Fibroblast of lung (primary cell): ENCODE measurements at places on chromosomes 5 and 9. TPM values are rescaled to one million over a fixed set of nuclear protein-coding genes. Genes with fewer than 3 reads are reported as not detected.

The FGF1 gene
- total RNA-seq, result 0.77 and 3.5 TPM in 2 replicates

The CCL21 gene
- not detected in 2 replicates for total RNA-seq

The TRPM3 gene
- 0.50 and 0.51 TPM in 2 replicates for total RNA-seq

DNA sequence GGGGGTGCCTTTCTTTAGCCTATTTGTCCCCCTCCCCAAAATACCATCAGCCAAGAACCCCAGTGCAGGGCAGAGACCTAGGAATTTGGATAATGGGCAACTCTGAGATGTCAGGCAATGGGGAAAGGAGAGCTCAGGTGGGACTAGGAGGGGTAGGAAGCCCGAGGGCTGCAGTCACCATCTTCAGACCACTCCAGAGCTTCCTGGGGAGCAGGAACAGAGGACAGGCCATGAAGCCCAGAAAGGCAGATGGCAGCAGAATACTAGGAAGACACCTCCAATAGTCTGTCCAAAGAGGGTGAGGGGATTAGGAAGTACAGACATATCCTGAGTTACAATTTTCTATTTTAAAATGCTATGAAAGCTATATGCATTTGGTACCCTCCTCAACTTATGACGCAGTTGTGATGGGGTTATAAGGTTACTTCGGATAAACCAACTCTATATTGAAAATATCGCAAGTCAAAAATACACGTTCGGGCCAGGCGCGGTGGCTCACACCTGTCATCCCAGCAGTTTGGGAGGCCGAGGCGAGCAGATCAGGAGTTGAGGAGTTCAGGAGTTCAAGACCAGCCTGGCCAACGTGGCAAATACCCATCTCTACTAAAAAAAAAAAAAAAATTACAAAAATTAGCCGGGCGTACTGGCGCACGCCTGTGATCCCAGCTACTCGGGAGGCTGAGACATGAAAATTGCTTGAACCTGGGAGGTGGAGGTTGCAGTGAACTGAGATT is 34.6 kb upstream of the IL17B start:
- no peak for DNase-seq

The CAVIN4 gene
- total RNA-seq, result 1.0 and 1.5 TPM in 2 replicates

The PFN3 gene
- not detected in 2 replicates for total RNA-seq

DNA sequence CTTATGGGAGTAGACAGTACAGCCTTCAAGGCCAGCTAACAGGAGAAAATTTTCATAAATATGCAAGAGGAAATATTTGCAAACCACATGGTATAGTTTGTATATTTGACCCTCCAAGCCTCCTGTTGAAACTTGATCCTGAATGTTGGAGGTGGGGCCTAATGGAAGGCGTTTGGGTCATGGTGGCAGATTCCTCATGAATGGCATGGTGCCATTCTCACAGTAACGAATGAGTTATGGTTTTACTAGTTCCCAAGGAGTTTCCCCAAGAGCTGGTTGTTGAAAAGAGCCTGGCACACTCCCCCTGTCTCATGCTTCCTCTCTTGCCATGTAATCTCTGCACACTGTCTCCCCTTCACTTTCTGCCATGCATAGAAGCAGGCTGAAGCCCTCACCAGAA is 3.3 kb upstream of the PAIP1 start:
- peak; percentile 88 for DNase-seq

- peak; percentile 41 for DNase-seq
These were observed 258.1 kb downstream of the SYK start for GRCh38 chr9:91059713-91060112.

- no peak for DNase-seq
These were observed 220.9 kb upstream of the DAP start for GRCh38 chr5:10981932-10982331.

GRCh38 chr5:142245786-142246185 is 79.0 kb downstream of the SPRY4 start:
- DNase-seq, result peak; percentile 43

- DNase-seq, result no peak
These were observed 125.4 kb upstream of the ACOT12 start for GRCh38 chr5:81519217-81519905.

The G3BP1 gene
- 110 and 132 TPM in 2 replicates for total RNA-seq

DNA sequence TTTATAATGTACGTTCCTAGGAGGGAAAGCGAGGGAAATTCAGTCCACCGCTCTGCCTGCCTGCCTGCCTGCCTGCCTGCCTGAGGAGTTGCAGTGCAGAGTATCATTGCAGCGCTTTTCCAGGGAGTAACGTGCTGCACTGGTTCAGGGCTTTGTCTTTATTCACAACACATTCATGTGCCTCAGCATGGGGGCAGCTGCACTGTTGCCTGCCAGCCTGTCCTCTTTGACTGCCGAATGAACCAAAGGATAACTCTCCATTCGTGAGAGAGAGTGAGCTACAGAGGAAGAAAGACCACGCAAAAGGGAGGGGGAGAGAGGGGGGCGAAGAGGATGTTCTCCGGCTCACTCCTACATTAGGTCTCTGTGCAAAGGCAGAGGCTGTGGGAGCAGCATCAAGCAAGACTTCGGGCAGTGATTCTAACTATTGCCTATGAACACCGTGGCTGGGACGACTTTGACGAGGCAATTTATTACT is 791.2 kb downstream of the MAT2B start:
- DNase-seq, result peak; percentile 42

DNA sequence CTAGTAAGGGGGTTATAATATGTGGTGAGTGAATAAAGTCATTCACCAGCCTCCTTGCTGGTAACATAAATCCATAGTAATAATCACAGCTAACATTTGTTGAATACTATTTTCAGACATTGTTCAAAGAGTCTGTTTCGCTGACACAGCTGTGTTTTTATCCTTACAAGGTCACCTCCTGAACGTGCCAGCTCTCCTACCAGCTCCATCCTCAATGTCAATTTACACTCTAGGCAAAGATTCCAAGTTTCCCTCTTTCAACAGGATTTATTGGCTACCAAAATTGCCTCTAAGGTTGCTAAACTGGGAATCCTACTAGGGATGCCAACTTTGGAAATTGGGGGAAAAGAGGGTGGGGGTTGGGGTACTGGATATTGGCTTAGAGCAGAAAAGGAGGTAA is 30.7 kb upstream of the SMC5 start:
- no peak for DNase-seq

DNA sequence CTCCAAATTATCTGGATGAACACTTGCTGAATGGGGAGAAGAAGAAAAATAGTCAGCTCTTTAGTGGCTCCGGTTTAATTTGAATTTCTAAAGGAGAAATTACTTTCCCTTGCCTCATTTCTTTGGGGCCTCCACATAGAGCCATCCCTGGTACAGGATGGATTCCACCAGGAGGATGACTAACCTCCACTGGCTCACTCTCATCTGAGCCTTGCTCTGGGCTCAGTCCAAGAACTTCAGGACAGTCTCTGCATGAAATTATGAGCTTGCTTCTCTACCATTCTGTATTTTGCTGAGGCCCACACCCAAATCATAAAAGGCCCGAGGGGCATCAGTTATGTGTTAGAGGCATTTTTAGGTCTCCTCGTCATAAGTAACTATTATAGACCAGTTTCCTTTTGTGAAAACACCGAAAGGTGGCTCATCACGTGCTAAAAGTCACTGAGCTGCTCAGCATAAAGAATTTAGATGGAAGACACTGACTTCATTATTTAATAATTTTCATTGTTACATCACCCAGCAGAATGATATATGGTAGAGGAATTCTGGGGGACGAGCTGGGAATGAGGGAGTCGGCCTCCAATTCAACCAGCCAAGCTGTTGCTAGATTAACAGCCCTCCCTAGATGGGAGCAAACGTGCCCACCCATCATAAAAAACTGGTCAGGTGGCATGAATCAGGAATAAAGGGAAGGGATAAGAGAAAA is 222.1 kb downstream of the TARS1 start:
- peak; percentile 29 for DNase-seq

DNA sequence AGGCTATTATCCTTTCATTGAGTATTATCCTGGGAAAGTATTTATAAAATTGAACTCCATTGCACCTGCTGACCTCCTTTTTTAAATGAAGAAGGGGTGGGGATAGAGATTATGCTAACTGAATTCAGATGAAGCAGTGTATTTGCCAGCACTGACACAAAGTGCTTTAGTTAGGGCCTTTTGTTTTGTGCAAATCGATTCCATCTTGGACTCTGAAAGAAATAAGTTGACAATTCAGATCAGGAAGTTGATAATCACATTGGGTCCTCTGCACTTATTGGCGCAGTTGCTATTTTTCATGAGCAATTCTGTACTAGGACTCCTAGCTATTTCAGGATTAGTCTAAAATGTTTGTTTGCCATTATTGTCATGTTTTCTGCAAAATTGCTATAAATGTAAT is 101.6 kb upstream of the FSD1L start:
- DNase-seq, result no peak

DNA sequence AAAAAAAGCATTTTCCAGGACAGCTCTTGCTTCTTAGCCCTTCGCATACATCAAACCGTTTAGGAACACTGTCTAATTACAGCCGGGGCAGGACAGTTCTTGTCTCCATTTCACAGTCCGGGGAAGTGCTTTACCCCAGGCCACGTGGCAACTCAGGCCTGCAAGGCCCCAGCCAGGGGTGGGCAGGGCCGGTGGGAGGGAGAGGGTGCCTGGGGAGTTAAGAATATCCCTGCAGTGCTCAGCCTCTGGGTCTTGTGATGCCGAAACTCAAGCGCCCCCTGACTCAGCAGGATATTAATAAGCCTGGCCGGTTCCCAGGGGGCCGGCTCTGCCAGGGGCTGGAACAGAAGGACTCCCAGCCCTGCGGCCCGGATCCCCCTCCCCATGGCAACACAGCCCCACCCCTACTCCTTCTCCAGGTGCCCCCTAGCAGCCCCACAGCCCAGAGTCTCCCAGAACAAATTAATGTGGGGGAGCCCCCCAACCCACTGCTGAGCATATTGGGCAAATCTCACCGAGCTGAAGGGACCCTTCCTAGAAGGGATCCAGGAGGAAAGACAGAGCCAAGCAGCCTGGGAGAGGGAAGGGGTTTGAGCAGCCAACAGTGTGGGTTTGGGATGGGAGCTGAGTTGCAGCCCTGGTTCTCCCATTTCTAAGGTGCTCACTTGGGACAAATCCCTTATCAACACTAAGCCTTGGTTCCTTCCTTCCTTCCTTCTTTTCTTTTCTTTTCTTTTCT is 45.3 kb downstream of the PLPP7 start:
- DNase-seq, result peak; percentile 60

DNA sequence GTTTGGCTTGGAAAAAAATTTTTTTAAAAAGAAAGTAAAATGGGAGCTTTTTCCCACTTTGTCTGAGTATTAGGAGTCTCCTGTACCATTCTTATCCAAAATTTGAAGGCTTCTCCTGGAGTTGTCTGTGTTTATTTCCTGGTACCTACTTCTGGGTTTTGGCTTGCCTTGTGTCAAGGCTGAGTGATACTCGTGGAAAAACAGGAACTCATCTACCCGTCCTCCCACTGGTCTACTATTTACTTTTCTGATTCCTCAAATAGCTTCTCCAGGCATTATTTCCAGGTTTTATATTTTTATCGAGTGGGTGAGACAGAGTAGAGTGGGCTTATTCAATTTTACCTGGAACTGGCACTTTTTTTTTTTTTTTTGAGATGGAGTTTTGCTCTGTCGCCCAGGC is 99.4 kb downstream of the RMI1 start:
- DNase-seq, result no peak

The PCDHB2 gene
- 1.8 and 4.6 TPM in 2 replicates for total RNA-seq

DNA sequence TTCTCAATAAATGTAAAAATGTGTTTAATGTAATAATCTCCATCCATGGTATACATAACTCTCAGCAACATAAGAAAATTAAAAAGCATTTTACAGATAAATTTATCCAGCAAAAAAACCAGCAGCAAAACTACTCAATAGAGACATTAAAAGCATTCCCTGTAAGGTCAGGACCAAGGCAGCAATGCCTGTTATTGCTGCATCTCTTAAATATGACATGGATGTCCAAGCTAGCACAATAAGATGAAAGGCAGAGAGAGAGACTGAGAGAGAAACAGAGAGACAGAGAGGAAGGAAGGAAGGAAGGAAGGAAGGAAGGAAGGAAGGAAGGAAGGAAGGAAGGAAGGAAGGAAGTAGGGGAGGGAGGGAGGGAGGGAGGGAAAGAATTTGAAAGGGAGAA is 289.0 kb upstream of the PAPPA start:
- no peak for DNase-seq

The ENTPD2 gene
- under 0.01 TPM in 2 replicates for total RNA-seq

DNA sequence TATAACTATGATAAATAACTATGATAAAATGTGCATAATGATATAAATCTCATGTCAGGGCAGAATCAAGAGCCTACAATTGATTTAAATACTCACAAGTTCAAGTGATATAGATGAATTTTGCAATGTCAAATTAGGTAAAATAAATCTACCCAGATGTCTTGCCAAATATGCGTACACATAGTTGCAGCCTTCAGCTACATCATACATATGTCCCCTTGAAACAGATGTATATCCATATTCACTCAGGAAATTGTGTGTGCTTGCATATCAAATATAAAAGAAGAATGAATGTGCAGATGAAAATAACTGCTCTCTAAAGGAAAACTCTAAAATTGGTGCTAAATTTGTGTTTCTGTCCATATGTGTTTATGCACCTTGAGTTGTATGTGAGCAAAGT is 130.7 kb downstream of the CDH12 start:
- DNase-seq, result no peak

DNA sequence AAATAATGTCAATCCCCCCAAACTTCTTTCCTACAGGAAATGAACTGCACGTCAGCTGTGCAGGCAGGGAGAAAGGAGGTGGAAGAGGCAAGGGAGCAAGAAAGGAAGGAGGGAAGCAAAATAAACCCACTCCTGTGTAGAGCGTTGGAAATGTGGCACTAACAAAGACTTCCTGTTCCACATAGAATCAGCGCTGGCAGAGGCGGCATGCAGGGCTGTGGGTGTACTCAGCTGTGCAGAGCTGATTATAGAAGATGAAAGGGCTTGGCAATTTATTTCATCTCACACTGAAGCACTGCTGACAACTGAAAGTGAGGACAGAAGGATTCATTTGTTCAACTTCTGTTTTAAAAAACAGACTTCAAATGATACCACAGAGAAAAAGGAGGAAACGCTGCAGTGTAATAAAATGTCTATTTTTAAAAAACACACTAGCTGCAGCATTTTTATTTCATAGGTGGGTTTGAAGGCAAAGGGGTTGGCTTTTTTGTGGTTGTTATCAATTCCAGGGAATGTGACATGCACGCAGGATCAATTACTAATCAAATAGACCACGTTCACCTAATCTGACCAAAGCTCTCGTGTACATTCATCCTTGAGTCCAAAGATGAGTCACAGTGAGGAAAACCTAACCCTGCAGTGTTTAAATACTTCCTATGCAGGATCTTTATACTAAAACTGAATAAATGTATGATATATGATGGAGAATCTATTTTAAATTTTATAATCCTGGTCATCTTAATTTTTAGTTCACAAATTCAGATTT is 583.5 kb downstream of the ZNF608 start:
- DNase-seq, result no peak

DNA sequence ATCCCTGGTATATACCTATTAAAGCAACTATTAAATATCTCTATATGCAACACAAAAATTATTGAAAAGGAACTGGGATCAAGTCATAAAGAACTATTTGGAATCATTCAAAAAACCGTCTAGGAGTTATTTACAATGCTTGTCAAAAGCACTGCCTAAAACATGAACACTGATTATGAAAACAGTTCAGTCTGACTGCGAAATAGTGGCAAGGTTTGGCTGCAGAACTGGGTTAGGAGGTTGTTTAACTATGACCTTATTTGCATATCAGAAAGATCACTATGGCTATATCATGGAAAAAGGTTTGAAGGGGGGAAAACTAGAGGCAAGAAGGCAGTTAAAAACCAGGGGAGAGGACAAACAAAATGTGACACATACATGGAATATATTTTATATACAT is 12.0 kb downstream of the FBXW2 start:
- DNase-seq, result no peak

GRCh38 chr9:107894572-107895261 is 405.1 kb upstream of the KLF4 start:
- no peak for DNase-seq
